ENCODE measurements at places on chromosomes 12 and 14.

GRCh38 chr14:65879248-65880009 is 466.9 kb downstream of the FUT8 start:
- DNase-seq: no peak

- DNase-seq: no peak
These were observed 447.7 kb downstream of the RERGL start for GRCh38 chr12:17642340-17642650.

DNA sequence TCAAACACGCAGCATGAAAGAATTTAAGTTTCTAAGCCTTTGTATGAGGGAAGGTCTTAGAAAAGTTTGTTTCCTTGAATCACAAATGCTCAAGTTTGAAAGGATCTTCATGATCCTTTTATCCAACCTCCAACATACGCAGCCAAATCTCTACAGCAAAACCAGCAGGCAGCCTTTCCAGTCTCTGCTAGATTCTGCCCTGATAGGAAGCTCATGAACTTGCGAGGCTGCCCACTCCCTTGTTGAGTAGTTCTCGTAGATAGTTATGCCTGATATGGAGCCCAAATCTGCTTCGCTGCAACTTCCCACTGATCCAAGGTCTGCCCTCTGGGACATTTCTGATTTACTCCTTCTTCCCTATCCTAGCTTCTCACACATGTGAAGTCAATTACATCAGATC is 272.9 kb downstream of the EGLN3 start:
- no peak for DNase-seq

DNA sequence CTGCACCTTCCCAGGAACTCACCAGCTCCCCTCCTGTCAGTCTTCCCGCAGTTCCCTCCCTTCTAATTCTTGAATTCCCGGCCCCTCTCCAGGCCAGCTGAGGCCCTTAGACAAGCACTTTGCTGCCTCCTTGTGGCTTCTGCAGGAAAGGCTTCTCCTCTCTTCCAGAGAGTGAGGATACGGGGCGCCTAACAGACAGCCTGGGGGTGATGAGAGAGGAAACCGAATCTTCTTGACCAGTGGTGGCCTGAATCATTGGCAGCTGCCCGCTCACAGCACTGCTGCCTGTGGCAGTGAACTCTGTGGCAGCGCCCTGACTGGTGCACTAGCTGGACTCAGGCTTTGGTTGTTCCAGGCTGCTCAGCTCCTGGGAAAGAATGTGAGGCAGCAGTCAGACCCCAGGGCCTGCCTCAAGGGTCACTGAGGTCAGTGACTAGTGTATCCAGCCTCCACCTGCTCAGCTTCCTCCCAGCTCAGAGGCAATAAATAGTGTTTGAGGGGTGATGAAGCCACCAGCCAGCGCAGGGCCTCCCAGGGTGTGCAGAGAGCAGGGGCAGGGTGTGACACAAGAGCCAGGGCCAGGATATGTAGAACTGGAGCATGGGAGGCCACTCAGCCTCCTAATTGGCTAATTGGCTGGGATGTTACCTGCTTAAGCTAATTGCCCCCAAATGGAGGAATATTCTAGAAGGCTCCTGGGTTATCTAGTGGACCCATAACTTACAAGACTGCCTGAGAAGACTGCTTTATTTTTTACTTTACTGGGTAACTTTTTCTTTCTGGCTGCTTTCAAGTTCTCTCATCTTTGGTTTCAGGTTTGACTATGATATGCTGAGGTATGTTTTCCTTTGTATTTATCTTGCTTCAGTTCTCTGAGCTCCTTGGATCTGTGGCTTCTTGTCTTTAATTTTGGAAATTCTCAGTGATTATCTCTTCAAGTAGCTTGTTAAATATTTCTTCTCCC is 12.9 kb upstream of the MCRS1 start:
- peak; percentile 82 for DNase-seq

GRCh38 chr12:6824901-6825381 is 3.3 kb upstream of the P3H3 start:
- no peak for DNase-seq

DNA sequence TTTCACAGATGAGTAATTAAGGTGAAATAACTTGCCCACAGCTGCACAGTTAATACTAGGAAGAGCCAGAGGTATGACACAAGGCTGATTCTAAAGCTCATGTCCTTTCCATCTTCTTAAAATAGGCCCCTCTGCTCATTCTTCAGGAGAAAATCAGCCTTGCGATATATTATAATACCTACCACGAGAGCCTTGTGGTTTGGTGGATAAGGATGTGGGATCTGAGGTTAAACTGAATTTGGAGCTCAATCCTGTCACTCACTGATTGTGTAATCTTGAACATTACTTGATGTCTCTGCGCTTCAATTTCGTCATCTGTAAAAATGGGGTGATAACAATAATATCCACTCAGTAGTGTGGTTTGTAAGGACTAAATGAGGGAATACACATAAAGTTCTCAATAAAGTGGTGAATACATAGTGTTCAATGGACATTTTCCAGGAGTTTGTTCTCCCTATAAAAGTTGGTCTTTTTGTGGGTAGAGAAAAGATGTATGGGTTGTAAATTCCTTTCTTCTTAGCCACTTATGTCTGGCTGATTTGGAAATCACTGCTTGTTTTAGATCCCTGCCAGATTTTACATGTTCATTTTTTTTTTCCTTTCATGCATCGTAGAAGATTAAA is 25.1 kb upstream of the ATP2B1 start:
- no peak for DNase-seq

- no peak for DNase-seq
These were observed 235.5 kb upstream of the NOS1 start for GRCh38 chr12:117596968-117597367.

GRCh38 chr14:89284333-89285058 is 132.5 kb downstream of the FOXN3 start:
- no peak for DNase-seq

GRCh38 chr12:96400631-96401075 is 414 bp upstream of the CDK17 start:
- no peak for DNase-seq

DNA sequence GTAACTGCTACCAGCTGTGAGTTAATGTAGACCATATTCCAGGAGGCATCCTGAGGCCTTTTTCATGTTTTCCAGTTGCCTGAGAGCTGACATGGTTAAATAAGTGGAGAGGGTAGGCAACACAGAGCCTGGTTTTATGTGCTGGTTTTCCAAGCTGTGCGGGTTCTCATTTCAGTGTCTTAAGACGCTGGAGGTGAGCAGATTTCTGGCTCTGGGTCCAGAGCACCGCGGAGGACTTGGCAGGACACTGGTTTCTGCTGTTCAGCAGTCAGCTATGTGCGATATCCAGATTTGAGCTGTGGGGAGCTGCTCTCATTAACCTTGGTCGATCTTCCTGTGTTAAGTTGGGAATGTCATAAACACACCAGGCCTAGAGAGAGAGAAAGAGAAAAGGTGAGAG is 680.8 kb downstream of the BCL11B start:
- no peak for DNase-seq

- no peak for DNase-seq
These were observed 151.1 kb upstream of the TBX3 start for GRCh38 chr12:114835031-114835430.

GRCh38 chr12:79560225-79560889 is 130.4 kb downstream of the PAWR start:
- no peak for DNase-seq

DNA sequence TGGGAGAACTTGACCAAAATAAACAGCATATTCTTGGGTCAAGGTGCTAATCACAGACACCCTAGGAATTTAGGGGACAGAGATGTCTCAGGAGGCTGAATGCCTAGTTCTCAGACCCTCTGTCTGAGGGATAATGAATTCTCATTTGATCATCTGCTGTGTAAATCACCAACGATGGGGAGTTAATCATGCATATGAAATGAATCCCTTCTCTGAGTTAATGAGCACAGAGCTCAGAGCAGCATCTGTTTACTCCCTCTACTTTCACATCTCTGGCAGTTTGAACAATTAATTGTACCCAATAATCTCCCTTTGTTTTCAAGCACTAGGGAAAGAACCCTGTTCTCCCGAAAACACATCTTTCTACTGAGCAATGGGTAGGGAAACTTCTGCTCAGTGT is 129.4 kb upstream of the SRRM4 start:
- no peak for DNase-seq
